ENCODE measurements at places on chromosomes 2 and 18.

- no peak for DNase-seq
Measured at GRCh38 chr18:70195014-70195614, 10.4 kb downstream of the RTTN start.

DNA sequence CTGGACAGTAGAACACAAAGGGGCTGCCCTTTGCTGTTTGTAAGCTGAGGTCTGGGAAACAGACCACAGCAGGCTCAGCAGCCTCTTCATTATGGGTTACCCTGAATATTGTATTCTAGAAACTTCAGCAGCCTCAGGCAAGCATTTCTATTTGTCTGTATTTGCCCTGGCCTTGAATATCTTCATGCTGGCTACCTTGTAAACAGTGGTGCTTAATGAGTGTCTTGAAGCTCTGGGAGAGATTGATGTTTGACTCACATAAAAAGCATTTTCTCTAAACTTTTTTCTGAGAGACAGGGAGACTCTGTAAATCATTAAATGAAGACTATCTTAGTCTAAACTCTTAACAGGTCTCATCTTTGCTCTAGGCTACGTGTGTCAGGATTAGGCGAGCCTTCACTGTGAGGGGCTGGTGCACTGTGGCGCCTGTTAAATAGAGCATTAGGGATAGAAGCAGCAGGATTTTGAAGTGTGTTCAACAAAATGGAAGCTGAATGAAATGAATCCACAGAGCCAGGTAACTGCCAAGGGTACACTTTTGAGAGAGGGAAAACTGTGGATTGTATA is 53.1 kb upstream of the MEX3C start:
- DNase-seq: no peak

GRCh38 chr2:217283460-217283859 is 423.6 kb upstream of the TNP1 start:
- no peak for DNase-seq

DNA sequence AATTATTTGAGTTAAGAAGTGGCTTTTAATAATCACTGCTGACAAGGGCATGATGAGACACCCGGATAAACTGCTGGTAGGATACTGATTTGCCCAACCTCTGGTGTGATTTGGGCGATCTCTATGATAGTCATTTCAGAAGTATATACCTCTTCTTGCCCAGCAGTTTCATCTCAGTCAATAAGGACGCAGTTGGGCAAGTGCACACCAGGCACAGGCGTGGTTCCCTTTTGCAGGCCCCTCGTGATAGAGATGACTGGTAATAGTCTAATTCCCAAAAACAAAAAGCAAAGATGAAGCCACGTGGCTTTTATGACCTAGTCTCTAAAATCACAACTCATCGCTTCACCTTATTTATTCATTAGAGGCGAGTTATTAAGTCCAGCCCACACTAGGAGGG is 246.4 kb downstream of the PRKCE start:
- DNase-seq: no peak

GRCh38 chr2:84038866-84039265 is 420.2 kb downstream of the SUCLG1 start:
- no peak for DNase-seq

GRCh38 chr2:228545041-228545747 is 363.7 kb upstream of the SPHKAP start:
- DNase-seq: no peak

DNA sequence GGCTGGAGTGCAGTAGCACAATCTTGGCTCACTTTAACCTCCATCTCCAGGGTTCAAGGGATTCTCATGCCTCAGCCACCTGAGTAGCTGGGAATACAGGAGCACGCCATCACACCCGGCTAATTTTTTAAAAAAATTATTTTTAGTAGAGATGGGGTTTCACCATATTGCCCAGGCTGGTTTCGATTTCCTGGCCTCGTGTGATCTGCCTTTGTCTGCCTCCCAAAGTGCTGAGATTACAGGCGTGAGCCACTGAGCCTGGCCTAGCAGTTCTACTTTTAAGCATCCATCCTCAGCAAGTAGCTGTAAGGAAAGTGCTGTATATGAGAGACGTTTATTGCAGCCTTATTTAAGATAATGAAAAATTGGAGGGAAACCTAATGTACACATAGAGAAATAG is 79.7 kb downstream of the ZDBF2 start:
- no peak for DNase-seq

- DNase-seq: no peak
Measured at GRCh38 chr2:37780387-37780676, 108.9 kb upstream of the CDC42EP3 start.

DNA sequence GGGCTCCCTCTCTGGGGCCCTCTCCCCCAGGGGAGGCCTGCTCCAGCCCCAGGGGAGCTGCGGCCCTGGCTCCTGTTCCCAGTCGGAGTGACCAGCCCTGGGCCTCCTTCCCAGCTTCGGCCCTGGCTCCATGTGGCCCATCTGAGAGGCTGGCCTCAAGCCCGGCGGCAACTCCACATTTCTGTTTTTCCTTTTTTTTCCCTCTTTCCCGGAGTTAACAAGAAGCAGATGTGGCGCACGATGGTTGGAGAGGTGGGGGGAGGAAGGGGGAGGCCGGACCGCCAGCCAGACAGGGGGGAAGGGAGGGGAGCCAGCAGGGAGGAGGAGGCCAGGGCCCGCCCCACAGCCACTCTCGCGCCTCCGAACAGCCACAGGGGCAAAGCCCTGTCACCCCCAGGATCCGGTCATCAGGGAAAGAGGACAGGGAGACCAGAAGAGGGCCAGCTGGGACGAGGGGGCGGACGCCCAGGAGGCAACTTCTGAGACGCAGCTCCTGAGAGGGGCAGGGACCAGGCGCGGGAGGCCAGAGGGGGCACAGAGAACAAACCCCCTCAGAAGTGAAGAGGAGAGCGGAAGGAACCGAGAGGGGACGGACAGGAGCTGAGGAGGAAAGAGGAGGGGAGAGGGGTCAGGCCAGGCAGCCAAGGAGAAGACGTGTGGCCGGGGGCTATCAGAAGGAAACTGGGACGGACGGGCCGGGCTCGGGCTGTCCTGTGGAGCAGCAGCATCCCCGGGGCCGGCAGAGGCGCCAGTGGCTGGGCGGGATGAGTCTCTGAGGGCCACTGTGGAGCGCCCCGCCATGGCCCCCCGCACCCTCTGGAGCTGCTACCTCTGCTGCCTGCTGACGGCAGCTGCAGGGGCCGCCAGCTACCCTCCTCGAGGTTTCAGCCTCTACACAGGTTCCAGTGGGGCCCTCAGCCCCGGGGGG is at the start of gene EMILIN1:
EMILIN1 (plus strand) TSS at position 349 of the 928 bp plus-strand sequence; CDS start at position 800, 451 bp downstream.
- DNase-seq: no peak

DNA sequence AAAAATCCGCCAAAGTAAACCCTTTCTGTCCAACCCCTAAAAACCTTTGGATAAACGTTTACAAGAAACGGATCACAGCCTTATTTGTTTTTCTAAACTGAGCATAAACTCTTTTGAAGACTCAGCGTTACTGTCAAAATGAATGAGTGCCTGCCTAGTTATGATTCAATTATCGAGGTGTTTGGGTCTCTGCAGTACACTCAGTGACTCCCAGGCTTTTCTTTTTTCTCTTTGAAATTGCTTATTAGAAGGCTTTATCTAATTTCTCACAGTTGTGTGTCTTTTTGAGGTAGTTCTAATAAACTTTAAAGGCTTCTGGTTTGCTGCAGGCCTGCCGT is 663 bp downstream of the RHBDD1 start:
- DNase-seq: no peak

DNA sequence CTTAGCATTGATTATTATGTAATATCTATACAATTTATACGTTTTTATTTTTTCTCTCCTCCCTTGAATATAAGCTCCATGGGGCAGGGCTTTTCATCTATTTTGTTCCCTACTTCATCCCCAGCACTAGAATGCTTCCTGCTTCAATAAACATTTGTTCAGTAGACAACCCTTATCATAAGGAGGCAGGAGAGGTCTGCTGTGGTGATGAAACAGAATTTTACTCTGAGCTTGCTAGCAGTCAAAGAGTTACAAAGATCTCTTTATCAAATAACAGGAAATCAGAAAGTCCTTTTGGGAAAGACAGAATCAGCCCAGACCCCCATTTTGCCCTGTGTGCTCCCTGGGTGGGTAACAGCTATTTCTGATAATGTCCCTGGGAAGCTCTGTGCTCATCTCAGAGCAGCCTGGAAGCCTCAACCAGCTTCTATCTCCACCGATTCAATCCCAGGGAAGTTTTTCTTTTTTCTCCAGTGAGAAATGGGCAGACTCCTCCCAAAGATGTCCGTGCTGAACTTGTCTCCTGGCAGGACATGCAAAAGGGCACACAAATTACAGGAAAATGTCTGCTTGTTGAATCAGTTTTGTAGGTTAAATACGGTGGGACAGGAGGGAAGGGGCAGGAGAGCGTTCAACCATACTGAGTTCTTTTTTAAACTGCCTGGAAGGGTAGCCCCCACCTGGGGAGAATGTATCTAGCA is 84.7 kb upstream of the PKDCC start:
- DNase-seq: no peak

GRCh38 chr2:97996679-97997078 is 931 bp upstream of the TMEM131 start:
- DNase-seq: no peak

DNA sequence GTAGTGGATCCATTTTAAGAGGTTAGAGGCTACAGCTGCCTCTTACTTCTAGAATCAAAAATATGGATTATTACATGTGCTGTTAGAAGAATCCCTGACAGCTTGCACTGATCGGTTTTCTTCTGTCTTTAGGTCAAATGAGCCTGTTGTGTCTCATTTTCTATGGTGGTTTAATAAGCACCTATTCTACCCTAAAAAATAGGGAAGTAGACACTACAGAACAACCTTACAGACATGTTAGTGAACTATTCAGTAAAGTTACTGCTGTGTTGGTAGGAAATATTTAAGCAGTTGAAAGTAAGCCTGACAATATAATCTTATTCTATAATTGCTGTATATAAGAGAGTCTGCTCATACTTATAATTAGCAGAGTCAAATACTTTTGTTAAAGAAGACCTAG is 168.5 kb upstream of the NOSTRIN start:
- no peak for DNase-seq

GRCh38 chr2:199485732-199486335 is 28.1 kb upstream of the SATB2 start:
- peak; percentile 24 for DNase-seq

GRCh38 chr2:21263622-21264021 is 139.9 kb downstream of the TDRD15 start:
- DNase-seq: no peak
